ENCODE measurements at places on chromosomes 16 and 17.

DNA sequence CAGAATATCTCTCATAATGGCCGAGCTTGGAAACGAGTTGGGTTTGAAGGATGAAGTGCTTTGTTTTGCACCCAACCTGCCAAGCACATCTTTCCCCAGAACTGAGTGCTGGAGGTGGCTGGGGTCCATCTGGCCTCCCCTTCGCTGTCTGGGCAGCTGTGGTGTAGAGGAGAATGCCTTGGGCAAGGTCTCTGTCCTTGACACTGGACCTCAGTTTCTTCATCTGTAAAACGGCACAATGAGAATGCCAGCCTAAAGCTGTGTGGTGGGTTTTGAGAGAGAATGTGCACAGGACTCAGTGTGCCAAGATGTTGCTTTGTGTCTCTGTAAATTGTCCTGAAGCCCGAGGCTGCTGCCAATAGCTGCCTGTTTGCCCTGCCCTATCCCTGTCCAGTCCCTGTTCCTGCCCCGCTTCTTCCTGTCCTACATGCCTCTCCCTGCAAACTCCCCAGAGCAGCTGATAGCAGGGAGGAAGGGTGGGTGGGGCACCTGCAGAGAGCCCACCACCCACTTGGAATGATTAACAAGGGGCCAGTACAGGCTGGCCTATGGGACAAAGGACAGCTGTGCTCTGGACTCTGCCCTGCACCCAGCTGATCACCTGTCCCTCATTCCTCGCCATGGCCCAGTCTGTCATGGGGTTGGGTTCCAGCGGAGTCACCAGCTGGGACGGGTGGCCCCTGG lies 15.3 kb downstream of the LASP1 start:
- DNase-seq, result no peak

GRCh38 chr17:4009186-4009785 lies 45.0 kb upstream of the ATP2A3 start:
- DNase-seq, result no peak

- no peak for DNase-seq
These were observed 39.5 kb downstream of the VMP1 start for GRCh38 chr17:59746849-59747445.

GRCh38 chr17:19370493-19370960 lies 7.8 kb upstream of the MAPK7 start:
- DNase-seq, result no peak
